ENCODE measurements at places on chromosomes 12 and 14.

GRCh38 chr14:34138175-34138574 is 187.3 kb upstream of the EGLN3 start:
- no peak for DNase-seq

DNA sequence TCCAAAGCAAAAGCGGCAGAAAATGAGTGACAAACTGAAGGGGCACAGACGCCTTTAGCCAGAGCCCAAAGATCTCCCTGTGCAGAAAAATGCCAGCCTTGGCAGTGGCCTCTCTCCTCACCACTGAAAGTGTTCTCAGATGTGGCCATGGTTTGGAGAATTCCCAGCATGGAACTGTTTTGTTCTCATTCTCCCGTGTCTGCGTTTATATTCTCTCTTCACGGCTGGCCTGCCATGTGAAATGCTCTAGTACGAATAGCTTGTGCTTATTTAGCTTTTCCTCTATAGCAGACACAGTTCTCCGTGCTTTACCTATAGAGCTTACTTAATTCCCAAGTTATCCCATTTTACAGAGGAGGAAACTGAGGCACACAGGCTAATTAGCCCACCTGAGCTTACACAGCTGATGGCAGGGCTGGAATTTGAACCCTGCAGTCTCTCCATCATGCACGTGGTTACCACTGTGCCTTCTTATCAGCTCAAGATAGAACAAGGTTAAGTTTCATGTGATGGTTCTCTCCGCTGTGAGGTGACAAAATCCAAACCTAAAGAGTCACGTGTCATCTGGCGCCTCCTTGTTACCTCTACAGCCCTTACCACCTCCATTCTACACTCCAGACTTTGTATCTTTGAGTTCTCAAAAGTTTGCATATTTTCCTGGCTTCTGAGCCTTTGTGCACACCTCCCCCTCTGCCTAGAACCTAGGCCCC is 141.6 kb downstream of the GCH1 start:
- DNase-seq: no peak

- DNase-seq: no peak
These were observed 3.7 kb upstream of the USP15 start for GRCh38 chr12:62256408-62257096.

DNA sequence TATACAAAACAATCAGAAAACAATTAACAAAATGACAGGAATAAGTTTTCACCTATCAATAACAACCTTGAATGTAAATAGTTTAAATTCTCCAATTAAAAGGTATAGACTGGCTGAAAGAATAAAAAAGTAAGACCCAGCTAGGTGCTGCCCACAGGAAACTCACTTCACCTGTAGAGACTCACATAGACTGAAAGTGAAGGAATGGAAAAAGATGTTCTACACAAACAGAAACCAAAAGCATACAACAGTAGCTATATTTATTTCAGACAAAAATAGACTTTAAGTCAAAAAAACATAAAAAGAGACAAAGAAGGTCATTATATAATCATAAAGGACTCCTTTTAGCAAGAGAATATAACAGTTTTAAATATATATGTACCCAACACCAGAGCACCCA is 152.4 kb upstream of the PWP1 start:
- DNase-seq: no peak

GRCh38 chr14:58629281-58629680 is 8.5 kb upstream of the DACT1 start:
- no peak for DNase-seq

GRCh38 chr12:46134852-46135251 is 134.0 kb downstream of the SLC38A1 start:
- DNase-seq: no peak

GRCh38 chr12:103728323-103728722 is 112.7 kb downstream of the NT5DC3 start:
- DNase-seq: no peak

GRCh38 chr12:65827342-65827741 is 3.1 kb downstream of the HMGA2 start:
- no peak for DNase-seq

DNA sequence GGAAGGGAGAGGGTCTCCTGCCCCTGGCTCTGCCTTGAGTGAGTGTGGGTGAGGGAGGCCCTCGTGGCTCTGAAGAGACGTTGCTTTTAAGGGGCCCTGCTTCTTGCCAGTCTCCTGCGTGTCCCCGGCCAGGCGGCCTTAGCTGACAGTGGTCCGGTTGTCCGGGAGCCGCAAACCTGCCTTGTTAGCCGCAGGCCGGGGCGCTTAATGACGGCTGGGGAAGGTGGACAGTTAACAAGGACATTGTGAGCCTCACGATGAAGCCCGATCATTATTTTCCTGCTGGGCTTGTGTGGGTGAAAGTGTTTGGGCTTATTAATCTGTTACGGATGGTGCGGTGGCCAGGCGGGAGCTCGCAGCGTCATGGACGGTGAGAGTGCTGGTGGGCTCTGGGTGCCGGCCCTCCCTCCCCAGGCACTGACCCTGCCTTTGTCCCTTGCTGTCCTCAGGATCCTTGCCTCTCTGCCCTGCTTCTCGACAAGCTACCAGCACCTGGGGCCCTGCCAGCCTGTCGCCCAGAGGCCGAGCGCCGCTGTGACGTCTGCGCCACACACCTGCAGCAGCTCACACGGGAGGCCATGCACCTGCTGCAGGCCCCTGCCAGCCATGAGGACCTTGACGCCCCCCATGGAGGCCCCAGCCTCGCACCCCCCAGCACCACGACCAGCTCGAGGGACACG is 13.3 kb downstream of the KIF26A start:
- no peak for DNase-seq

GRCh38 chr12:123696646-123697045 is 15.5 kb upstream of the ATP6V0A2 start:
- DNase-seq: no peak

GRCh38 chr14:50656776-50657175 is 11.3 kb downstream of the SAV1 start:
- no peak for DNase-seq
